ENCODE measurements at places on chromosomes 13 and 19. TPM values are rescaled to one million over a fixed set of nuclear protein-coding genes. Genes with fewer than 3 reads are reported as not detected.
A peak's percentile ranks its signal among the peaks of the same experiment; 100 is the strongest.

Gene ZNF582
- total RNA-seq = 2.0 TPM

Gene SLC17A7
- total RNA-seq = 0.23 TPM

Gene SIGLEC5
- not detected for total RNA-seq

Gene GGACT
- 4.0 TPM for total RNA-seq

Gene TUBB4A
- 9.6 TPM for total RNA-seq

- H3K27me3 ChIP-seq = no peaks in the 10 kb centered on the region
- H3K27ac ChIP-seq = no peak overlapping the region
- no peak for DNase-seq
- H3K4me3 ChIP-seq = no peak overlapping the region
Observed at GRCh38 chr19:49507803-49508494, 4.5 kb upstream of the FCGRT start.

- peaks cover 43% of the 10 kb centered on the region for H3K4me1 ChIP-seq
- no peak overlapping the region for H3K27ac ChIP-seq
- H3K27me3 ChIP-seq = no peaks in the 10 kb centered on the region
- H3K36me3 ChIP-seq = peaks cover 3% of the 10 kb centered on the region
Observed at GRCh38 chr13:46559272-46559805, 6.4 kb downstream of the LRCH1 start.

DNA sequence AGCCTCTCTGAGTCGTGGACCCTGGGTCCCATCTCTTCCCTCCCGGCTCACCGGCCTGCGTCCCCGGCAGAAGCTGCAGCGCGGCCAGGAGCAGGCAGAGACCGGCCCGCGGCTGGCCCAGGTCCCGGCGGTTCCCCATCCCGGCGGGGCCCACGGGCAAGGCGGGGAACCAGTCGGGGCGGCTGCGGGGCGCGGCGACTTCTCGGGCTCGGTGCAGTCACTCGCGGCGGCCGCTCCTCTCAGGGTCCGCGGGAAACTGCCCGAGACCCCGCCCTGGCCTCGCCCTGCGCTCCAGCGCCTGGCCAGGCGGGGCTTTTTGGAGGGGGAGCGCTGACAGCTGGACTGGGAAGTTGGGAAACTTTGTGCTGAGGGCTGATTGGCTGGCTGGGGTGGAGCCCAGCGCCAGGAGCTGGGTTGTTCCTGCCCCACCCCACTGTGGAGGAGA lies at the start of gene COL5A3:
TSS of gene COL5A3 (minus strand) at position 258 of the 445 bp plus-strand sequence. CDS start at position 139, 119 bp downstream.
- H3K27ac ChIP-seq = no peak within 1 kb of the TSS
- H3K36me3 ChIP-seq = no peaks in the 10 kb centered on the region
- H3K4me1 ChIP-seq = peaks cover 28% of the 10 kb centered on the region
- DNase-seq = no peak

- H3K27ac ChIP-seq = no peak overlapping the region
- no peak overlapping the region for H3K4me3 ChIP-seq
- no peak for DNase-seq
- H3K27me3 ChIP-seq = no peaks in the 10 kb centered on the region
- H3K4me1 ChIP-seq = peaks cover 24% of the 10 kb centered on the region
Observed at GRCh38 chr13:30753030-30753616, 17.8 kb downstream of the ALOX5AP start.

DNA sequence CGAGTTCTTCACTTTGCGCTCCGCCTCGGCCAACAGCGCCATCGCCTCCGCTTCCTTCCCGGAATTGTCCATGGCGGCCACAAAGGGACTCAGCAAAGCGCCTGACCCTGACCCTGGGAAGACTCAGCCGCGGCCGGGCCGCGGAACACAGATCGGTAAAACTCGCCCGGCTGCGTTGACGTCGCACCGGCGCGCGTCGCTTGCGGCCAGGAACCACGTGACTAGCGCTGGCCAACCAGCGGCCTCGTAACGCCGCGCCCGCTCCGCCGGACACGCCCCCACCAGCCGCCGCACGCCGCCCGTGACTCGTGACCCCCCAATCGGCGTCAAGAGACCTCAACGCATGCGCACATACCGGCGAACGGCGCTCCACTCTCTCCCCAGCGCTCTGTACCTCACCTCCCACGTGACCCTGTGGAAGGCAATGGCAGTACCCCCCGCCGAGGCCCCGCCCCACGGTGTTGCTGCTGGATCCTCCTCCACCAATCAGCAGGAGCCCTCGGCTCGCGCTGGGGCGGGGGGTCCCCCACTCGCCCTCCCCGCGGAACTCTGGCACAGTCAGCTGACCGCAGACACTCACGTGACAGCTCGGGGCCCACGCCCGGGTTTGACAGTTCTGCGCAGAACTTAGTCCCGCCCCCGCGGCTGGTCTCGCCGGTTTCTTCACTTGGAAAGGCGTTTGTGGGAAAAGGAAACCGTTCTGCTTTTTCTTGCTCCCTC lies at the start of gene NAPA:
TSS of gene NAPA (minus strand) at position 195 of the 720 bp plus-strand sequence. CDS start at position 72, 123 bp downstream.
- H3K36me3 ChIP-seq = peaks cover 3% of the 10 kb centered on the region
- peak; percentile 100 for DNase-seq
- peak within 1 kb of the TSS; percentile 98 for H3K4me3 ChIP-seq
- peak within 1 kb of the TSS; percentile 98 for H3K27ac ChIP-seq
- H3K4me1 ChIP-seq = peaks cover 75% of the 10 kb centered on the region

GRCh38 chr13:78940455-78941130 lies 281.6 kb upstream of the OBI1 start:
- no peak for DNase-seq
- no peak overlapping the region for H3K4me3 ChIP-seq

DNA sequence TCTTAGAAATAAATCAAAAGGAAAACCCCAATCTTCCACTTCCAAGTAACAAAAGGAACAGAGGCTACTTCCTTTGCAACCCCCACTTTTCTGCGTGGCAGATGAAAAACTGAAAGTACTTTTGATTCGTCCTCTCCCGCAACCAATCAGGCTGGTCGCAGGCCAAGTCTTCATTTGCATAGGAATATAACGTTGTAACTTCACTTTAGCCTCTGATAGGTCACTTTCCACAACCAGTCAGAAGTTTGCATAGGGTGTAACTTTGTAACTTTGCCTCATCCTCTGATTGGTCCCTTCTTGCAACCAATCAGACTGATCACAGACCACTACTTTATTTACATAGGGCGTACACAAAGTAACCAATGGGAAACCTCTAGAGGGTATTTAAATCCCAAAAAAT lies 37.2 kb downstream of the TGDS start:
- H3K27me3 ChIP-seq = no peaks in the 10 kb centered on the region
- peaks cover 17% of the 10 kb centered on the region for H3K36me3 ChIP-seq
- peak; percentile 56 for DNase-seq
- peak overlapping the region; percentile 73 for H3K27ac ChIP-seq
- no peak overlapping the region for H3K4me3 ChIP-seq

- H3K27ac ChIP-seq = no peak overlapping the region
- peaks cover 62% of the 10 kb centered on the region for H3K36me3 ChIP-seq
- no peak overlapping the region for H3K4me3 ChIP-seq
- peaks cover 40% of the 10 kb centered on the region for H3K4me1 ChIP-seq
- H3K27me3 ChIP-seq = no peaks in the 10 kb centered on the region
- no peak for DNase-seq
Observed at GRCh38 chr19:18309525-18310064, 13.3 kb downstream of the LSM4 start.

Data from activated CD8-positive, alpha-beta T cell treated with anti-CD3 and anti-CD28 coated beads for 36 hours (primary cell).